Stimulated activated CD4-positive, alpha-beta T cell treated with anti-CD3 and anti-CD28 coated beads, Interleukin-1b, Interleukin-23, amount 100 ng/mL, for 1 hour (primary cell): ENCODE measurements at places on chromosomes 13 and 19.

DNA sequence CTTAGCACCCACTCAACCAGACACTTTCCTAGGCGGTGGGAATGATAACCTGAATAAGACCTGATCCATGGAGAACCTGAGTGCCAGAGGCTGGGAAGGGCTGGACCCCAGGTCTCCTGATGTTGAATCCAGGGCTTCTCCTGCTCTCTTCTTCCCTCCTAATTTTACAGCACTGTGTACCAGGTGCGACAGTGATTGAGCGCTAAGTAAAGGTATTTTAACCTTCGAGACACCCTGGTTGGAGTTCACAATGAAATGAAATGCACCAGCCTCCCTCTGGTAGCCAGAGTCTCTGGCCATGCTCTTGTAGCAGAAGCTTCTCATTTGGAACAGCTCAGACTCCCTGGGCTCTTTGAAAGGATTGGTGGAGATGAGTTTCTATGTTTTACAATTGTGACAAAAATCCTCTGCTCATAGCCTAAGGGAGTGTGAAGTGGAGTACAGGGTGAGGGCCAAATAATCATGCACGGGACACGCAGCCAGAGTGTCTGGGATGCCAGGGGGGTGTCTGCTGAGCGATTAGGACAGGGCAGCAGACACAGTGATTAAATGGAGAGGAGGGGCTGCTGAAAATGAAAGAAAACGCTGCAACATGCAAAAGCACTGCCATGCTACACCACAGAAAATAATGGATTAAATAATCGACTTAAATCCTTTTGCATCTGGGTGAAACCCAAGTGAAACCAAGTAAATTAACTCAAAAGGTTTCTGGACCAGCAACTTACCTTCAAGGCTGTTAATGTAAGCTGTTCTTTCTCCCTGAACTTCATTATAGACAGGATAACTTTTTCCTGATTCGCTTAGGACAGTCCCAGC lies 83.8 kb downstream of the FAM216B start:
- no peak for DNase-seq

DNA sequence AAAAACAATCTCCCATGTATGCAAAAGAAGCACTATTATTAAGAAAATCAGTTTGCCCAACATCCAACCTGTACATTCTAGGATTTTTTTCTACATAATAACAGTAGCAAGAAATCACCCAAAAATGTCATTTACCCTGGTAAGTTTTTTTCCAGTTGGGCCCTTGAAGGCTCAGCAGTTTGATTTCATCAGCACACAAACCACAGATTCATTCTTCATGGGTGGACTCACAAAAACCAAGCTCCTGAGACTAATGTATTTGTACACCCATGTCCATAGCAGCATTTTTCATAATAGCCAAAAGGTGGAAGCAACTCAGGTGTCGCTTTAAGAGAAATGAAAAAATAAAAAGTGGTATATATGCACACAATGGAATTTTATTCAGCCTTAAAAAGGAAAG lies 210.1 kb downstream of the TBC1D4 start:
- DNase-seq, result no peak

GRCh38 chr13:37889102-37889501 lies 19.5 kb upstream of the TRPC4 start:
- no peak for DNase-seq

DNA sequence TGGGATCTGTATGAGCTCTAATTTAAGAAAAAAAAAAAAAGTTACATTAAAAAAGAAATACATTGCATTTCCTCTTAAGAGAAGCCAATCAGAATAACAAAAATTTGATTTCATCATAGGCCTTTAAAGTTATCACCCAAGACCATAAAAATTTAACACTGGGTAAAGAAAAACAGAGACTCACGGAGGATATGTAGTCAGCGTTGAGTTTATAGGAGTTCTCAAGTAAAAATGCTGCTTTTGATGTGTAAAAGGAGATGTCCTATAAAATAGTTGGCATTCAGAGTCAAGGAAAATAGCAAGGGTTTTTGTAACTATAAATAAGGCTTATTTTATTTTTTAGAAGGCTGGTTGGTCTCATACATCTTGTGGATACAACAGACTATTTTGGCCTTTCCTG lies 191.1 kb downstream of the EFNB2 start:
- no peak for DNase-seq

DNA sequence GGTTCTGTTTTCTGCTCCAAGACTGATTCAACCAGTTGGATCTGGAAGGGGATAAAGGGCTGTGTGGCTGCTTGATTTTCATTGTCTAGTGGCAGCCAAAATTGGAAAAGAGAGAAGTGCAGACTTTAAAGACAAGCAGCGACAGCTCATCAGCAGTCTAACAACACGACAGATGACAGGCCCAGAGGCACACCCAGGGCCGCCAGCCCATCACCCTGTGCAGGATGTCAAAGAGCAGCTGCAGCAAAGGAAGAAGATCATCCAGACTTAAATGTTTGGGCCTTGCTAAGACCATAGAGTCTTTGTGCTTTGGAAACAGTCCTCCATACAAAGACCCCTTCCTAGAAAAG lies 421.0 kb upstream of the KLF12 start:
- no peak for DNase-seq

GRCh38 chr13:24623149-24623665 lies 57.0 kb upstream of the ATP12A start:
- no peak for DNase-seq

GRCh38 chr19:12737835-12738351 lies 596 bp downstream of the GET3 start:
- no peak for DNase-seq
